Foreskin fibroblast (primary cell): ENCODE measurements at places on chromosomes 3 and 15.

DNA sequence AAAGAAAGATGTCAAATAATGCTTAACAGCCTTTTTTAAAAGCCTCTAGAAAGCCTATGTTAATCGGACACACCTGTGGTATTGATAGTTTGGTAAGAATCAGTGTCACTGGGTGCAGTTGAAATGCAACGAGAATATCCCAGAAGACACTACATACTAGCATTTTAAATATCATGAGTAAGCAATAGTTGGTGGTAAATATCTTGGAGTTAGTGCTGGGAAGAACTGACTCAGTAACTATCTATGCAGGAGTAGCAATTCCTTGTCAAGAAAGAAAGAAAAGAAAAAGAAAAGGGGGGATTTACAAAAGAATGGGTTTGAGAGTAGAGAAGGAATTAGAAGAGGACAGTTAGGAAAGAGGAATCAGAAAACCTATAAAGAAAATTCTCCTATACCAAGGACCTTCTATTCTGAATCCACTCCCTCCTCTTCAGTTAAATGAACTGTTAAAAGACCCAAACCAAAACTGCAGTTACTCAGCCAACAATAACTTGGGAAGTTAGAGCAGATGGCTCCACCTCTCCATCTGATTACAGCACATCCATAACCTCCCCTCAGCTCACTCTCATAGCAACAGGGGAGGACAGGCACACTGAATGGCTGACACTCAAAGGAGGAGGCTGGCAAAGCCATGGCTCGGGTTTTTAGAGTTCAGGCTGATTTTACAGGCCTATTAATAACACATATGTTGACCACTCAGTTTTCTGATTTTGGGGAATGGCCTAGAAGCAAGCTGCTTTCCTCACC, 207.6 kb upstream of the MDFIC2 start:
- no peak for DNase-seq

GRCh38 chr3:129429080-129429451, 630 bp upstream of the EFCAB12 start:
- no peak for DNase-seq

- no peak for DNase-seq
Observed at GRCh38 chr15:26731965-26732364, 40.9 kb downstream of the GABRB3 start.

GRCh38 chr3:133469140-133469731, 69.4 kb downstream of the BFSP2 start:
- DNase-seq, result peak; percentile 41

- DNase-seq, result no peak
Observed at GRCh38 chr3:10329495-10330015, 8.6 kb upstream of the SEC13 start.

GRCh38 chr15:90762109-90762508, 45.0 kb downstream of the BLM start:
- peak; percentile 80 for DNase-seq

- DNase-seq, result peak; percentile 75
Observed at GRCh38 chr15:68700455-68701123, 120.1 kb downstream of the ANP32A start.

DNA sequence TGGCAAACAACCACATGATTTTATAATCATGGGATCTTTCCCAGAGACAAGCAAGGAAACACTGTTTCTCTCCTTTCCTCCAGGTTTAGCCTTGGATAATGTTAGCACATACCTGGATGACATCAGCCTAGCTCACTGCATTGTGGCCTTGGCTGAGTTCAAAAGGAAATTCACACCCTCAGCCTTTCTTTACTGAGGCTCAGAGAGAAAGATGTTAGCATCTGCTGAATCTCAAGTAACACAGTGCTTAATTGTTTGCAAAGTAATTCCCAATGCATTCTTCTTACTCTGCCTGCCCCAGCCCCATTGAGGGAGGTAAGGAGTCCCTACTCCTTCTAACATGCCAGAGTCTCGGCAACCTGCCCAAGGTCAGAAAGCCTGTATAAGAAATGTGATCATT, 432.2 kb upstream of the LMCD1 start:
- DNase-seq, result no peak

DNA sequence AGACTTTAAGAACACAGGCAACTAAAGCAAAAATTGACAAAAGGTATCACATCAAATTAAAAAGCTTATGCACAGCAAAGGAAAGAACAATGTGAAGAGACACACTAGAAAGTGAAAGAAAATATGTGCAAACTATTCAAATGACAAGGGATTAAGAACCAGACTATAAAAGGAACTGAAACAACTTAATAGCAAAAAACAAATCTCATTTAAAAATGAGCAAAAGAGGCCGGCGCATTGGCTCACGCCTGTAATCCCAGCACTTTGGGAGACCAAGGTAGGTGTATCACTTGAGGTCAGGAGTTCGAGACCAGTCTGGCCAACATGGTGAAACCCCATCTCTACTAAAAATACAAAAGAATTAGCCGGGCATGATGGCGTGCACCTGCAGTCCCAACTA, 14.4 kb downstream of the NGLY1 start:
- no peak for DNase-seq

DNA sequence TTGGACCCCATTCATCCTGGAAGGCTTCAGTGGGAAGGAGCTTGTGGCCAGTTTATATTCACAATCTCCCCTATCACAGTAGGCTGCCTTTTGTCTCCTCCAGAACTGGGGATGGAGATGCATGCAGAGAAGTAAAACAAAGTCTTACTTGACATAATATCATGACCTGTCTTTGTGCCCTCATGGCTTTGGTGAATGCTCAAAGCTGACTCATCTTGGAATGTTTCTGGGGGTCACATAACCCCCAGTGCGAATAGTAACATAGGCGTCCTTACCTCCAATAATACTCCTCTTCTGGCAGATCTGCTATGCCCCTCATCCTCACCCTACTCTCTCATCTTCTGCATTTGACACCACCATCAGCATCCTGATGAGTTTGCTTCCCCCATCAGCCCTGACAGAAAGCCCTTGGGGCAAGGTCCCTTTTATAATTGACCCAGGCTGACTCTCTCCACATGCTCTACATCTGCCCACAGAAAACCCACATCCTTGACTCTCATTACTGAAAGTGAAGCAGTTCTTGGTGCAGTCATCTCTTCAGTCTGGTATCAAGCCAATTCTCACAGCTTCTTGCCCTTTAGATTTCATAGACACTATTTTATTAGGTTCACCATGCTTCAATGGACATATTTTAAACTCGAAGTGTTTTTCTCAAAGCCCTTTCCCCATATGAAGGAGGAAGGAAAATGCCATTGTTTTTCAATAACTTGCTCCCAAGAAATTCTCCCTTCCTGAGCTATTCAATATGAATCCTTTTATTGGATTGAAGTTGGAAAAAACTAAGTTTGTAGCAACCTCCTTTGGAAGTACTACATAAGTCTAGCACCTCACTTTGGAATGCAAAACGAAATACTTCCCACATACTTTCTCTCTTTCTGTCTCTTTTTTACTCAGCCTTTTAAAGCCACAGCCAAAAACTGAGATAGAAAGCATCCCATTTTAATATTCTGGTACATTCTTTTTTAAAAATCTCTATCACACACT, 36.6 kb downstream of the OSTN start:
- DNase-seq, result peak; percentile 80

DNA sequence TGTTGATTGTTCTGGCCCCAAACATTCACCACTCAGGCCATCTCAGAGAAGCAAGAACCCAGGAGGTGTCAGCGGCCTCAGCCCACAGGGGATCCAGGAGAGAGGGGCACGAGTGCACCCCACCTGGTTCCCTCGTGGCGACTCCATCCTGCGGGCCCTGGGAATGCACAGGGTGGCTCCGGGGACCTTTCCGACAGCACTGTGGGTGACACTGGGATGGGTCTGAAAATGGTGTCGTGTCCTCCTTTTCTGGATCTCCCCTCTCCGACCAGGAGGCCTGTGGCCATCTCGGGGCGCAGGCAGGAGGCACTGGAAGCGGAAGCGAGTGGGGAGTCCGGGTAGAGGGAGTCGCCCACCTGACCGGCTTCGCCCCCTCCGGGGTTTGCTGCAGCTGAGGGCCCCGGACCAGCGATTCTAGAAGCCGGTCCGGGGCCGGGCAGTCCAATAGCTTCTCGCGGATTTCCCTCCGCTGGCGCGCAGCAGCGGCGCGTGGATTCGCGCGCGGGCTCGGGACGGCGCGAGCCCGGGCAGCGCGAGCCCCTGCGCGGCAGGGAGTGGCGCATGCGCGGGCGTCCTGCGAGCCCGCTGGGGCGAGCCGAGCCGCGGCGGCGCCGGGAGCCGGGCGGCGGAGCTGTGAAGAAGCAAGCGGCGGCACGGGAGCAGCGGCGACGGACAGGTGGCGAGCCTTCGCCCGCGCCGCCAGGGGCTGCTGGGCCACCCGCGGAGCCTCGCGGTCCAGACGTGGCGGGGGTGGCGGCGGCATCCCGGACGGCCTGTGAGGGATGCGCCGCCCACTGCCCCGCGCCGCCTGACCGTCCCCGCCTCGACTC, at the start of gene DOCK3:
TSS of gene DOCK3 (plus strand) at position 579 of the 830 bp plus-strand sequence. CDS start 337 bp downstream, outside the sequence.
- DNase-seq, result peak; percentile 40

DNA sequence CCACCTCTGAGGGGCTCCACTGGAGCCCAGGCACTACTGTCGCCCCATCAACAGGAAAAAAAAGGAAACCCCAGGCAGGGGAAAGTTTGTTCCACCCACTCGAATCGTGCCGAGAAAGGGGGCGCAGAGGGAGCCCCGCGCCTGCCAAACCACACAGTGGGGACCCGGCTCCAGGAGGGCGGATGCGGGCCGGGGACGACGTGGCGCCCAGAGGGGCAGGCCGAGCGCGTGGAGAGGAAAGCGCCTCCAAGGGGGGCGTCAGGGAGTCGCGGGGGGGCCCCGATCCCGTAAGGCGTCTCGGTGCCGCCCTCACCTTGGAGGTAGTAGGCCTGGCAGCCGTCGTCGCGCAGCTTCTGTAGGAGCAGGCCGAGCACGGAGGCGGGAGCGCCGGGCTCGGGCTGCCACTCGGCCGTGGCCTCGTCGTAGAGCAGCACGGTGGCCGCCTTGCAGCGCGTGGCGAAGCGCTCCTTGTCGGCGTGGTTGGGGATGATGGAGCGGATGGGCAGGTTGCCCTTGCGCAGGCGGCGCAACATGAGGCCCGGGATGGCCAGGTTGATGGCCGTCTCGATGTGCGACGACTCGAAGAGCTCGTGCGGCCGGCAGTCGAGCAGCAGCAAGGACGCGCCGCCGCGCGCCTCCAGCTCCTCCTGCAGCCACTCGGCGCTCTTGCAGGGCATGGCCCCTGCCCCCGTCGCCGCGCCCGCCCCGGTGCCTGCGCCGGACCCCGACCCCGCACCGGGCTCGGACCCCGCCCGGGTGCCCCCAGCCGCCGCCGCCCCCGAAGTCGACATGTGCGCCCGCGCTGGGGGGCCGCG, 627 bp downstream of the DUSP7 start:
- peak; percentile 82 for DNase-seq

DNA sequence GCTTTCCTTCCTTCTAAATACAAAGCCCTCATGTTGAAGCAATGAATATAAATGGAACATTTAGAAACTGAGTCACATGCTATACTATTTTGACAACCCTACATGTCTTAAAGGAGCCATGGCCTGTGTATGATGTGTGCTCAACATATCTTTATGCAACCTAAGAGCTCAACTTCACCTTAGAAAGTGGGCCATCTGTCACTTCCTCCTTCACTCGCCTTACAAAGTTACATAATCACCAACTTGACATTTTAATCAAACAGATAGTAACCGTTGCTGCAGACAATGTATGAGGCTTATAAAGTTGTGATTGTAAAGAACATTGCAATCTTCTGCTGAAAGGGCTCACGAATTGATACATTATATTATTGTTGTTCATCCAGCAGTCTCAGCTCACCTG, 163.6 kb downstream of the SERPINI1 start:
- DNase-seq, result no peak

DNA sequence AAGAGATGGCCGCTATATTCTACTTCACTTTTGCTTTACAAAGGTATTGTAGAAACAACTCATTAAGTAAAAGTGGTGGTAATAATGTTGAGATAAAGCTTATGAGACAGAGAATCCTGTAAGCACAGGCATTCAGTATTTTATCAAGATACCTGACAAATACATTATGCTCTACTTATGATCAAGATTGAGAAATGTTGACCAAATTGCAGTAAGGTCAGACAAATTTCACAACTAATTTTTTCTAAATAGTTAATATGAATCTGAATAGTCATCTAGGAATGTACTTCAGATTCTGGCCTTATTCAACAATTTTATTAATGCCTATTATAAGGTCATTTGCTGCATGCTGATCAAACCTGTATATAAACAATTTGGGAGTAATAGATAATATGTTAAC, 95.1 kb upstream of the MBNL1 start:
- peak; percentile 27 for DNase-seq

- DNase-seq, result no peak
Observed at GRCh38 chr3:147640781-147641180, 231.6 kb downstream of the ZIC1 start.

- peak; percentile 13 for DNase-seq
Observed at GRCh38 chr3:145704020-145704419, 457.0 kb downstream of the PLOD2 start.

- peak; percentile 45 for DNase-seq
Observed at GRCh38 chr3:30518872-30519271, 87.5 kb upstream of the TGFBR2 start.

- no peak for DNase-seq
Observed at GRCh38 chr3:65497846-65498245, 540.9 kb downstream of the MAGI1 start.

GRCh38 chr3:148551767-148552260, 145.9 kb upstream of the AGTR1 start:
- DNase-seq, result peak; percentile 18

- DNase-seq, result no peak
Observed at GRCh38 chr3:183434503-183434902, 6.1 kb upstream of the MCF2L2 start.

DNA sequence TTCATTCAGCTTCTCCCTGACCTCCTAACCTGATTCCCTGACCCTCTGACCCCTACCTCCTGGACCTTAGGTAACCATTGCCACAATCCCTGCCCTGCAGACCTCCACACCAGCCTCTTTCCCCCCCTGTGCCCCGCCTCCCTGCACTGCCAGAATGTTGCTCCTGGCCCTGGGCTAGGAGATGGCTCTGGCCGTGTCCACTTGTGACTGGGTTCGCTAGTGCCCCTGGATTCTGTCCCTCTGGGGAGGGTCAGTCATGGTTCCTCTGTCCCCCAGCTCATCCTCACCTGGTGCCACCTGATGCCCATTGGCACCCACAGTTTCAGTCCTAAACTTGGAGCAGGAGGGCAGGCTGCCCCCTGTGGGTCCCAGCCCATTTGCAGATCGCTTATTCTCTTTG, 56.2 kb upstream of the PRR23E start:
- DNase-seq, result no peak

DNA sequence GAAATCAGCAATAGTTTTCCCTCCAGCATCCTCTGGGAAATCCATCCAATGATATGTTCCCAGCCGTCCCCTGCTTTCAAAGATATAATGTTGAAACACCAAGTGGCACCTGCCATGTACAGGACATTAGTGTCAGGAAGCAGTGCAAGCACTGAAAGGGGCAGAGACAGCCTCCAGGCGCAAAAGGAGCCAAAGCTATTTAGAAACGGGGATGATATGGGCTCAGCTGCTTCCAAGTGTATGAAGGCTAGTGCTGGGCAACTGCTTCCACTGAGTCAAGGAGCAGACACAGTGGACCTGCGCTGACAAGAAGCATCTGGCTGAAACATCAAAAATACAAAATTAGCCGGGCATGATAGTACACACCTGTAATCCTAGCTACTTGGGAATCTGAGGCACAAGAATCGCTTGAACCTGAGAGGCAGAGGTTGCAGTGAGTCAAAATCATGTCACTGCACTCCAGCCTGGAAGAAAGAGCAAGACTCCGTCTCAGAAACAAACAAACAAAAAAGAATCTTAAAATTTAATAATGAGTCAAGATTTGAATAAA, 119.7 kb downstream of the AQP9 start:
- DNase-seq, result no peak
